Hepatic stellate cell (primary cell): ENCODE measurements at places on chromosomes 2 and 18.

GRCh38 chr2:135144343-135144742 is 92.3 kb downstream of the RAB3GAP1 start:
- DNase-seq: no peak

DNA sequence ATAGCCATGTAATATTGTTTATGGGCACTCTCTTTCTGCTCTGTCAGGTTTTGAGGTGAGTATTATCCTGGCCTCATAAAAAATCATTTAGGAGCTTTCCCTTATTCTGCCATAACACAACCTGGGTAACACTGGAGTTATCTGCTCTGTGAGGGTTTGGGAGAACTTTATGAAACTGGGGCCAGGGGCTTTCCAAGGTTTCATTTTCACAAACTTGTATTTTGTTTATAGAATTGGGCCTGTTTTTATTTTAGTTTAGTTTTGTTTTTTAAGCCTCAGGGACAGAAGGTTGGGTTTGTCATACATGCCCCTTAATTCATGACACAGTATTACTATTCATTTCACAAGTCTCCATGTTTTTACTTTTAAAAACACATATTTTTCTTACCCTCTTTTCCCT is 83.5 kb downstream of the IRS1 start:
- DNase-seq: no peak

- no peak for DNase-seq
These were observed 126.1 kb upstream of the SNTG2 start for GRCh38 chr2:824524-824923.

GRCh38 chr2:231717281-231718171 is 9.2 kb downstream of the PTMA start:
- peak; percentile 80 for DNase-seq

DNA sequence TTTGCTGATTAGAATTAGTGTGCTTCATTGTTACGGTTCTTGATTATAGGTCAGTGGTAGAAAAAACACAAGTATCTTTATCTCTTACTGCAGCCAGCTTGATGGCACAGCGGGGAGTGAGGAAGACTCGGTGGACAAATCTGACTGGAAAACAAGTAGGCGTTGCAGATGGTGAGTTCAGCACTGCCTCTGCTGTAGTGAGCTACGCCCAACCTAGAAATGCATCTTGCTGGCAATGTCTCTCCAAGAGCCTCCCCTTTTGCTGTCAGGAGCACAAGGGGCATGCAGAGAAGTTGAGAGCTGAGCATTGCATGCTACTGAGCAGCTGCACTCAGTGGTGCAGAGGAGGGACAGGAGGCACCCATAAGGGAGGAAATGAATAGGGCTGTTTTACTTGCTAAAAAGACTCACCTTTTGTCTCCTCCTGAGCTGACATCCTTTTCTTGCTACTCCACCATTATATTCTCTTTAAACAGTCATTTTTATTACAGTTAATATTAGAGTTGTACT is 977.3 kb upstream of the ACVR2A start:
- DNase-seq: no peak

- no peak for DNase-seq
These were observed 163.8 kb upstream of the MEX3C start for GRCh38 chr18:51361130-51361860.

- DNase-seq: no peak
These were observed 171.8 kb downstream of the UBE2E3 start for GRCh38 chr2:181152226-181152625.

- DNase-seq: peak; percentile 49
These were observed 4.4 kb downstream of the ACTR3 start for GRCh38 chr2:113894156-113894743.

DNA sequence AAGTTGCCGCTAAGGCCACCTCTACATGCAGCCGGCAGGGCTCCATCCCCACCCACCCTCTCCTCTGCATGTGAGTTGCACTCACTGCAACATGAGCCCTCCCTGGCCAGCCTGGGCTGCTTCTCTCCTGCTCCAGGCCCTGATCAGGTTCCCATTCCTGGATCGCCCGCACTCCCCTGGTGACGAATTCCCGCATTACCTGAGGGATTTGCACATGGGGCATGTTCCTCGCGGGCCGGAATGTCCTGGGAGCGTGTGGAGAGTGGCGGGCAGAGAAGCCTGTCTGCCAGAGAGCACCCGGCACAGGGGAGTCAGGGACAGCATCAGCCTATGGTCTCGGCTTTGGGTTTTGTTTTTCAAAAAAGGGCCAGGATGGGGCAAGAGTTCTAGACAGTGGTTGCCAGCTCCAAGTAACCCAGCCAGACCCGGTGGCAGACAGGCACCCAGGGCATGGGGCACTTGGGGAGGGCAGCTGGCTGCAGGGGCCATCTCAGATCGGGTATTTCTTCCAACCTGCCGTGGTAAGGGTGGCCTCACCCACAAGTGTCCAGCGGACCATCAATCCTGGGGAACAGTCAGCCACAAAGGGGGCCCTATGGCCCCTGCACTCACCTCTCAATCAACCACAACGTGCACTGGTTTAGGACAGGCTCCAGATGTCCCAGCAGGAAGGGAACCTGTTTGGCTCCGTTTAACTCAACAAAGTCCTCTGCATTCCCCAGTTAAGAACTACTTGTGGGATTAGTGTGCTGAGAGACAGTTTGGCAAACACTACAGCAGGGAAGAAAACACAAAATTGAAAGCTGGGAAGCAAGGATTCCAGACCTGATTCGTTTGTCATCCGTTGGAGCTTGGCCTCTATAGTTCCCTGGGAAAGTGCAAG is 187.7 kb downstream of the SMAD7 start:
- DNase-seq: no peak

- DNase-seq: no peak
These were observed 133.9 kb downstream of the TDRD15 start for GRCh38 chr2:21257621-21258020.
